BJ (cell line): ENCODE measurements at places on chromosomes 16 and 17. TPM values are rescaled to one million over a fixed set of nuclear protein-coding genes. Genes with fewer than 3 reads are reported as not detected.
A peak's percentile ranks its signal among the peaks of the same experiment; 100 is the strongest.

Gene TMC5
- polyA plus RNA-seq, result not detected in 2 replicates

Gene TP53TG3E
- not detected in 2 replicates for polyA plus RNA-seq

Gene LITAFD
- not detected in 2 replicates for polyA plus RNA-seq

Gene BEAN1
- not detected in 2 replicates for polyA plus RNA-seq

Gene ACE
- polyA plus RNA-seq, result 1.9 and 3.1 TPM in 2 replicates

Gene WDR81
- 3.0 and 4.8 TPM in 2 replicates for polyA plus RNA-seq

Gene TBC1D3G
- polyA plus RNA-seq, result not detected in 2 replicates

Gene TGFB1I1
- polyA plus RNA-seq, result 56.4 and 92.3 TPM in 2 replicates

Gene KRT20
- polyA plus RNA-seq, result not detected in 2 replicates

Gene KRTAP2-1
- not detected in 2 replicates for polyA plus RNA-seq

Gene ZG16
- not detected in 2 replicates for polyA plus RNA-seq

Gene TMEM235
- not detected in 2 replicates for polyA plus RNA-seq

Gene NGFR
- polyA plus RNA-seq, result 0.07 and 0.10 TPM in 2 replicates

Gene C16orf89
- polyA plus RNA-seq, result not detected in 2 replicates

Gene BCO1
- not detected in 2 replicates for polyA plus RNA-seq

DNA sequence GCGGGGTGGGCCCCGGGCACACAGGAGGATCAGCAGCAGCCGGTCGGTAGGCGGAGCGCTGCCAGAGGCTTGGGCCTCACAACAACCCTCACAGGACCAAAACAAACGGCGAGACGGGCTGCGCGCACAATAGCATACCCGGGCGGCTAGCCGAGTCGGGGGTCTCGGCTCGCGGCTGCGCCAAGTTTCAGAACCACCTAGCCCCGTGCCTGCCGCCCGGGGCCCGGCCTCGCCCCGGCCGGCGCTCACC, 732 bp downstream of the ULK2 start:
- DNase-seq, result no peak

GRCh38 chr17:76174037-76174436, 33.0 kb upstream of the FOXJ1 start:
- no peak for DNase-seq

DNA sequence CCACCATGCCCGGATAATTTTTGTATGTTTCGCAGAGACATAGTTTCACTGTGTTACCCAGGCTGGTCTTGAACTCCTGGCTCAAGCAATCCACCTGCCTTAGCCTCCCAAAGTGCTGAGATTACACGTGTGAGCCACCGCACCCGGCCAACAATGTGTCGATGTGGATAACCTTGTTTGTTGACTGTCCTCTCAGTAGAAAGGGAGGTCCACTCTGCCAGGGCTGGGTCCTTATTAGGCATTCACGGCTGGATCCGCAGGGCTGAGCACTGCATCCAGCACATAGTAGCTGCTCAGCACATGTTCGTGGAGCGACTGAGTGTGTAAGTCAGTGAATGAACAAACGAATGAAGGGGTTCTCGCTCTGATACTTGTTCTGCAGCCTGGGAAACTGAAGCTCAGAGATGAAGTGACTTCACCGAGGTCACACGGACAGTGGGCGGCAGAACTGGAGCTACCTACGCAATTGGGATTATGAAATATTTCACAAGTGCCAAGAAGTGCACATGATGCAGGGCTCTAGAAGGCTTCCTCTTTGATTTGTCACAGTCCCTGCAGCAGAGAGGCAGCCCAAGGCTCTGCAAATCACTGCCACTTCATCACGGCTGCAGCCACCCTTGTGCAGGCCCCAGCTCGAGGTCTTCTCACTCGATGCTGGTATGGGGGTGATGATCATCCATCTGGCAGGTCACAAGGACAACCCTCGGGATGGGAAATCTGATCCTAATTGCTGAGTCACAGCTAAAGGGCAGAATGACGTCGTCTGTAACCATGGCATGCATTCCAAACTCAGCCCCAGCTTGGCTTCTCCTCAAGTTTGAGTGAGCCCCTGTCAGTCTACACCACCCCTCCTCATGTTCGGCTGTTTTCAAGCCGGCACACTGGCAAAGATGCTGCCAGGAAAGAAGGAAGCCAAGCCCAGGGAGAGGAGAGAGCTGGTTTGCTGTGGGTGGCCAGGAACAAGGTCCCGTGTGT, 28.0 kb upstream of the SNN start:
- DNase-seq, result peak; percentile 99

DNA sequence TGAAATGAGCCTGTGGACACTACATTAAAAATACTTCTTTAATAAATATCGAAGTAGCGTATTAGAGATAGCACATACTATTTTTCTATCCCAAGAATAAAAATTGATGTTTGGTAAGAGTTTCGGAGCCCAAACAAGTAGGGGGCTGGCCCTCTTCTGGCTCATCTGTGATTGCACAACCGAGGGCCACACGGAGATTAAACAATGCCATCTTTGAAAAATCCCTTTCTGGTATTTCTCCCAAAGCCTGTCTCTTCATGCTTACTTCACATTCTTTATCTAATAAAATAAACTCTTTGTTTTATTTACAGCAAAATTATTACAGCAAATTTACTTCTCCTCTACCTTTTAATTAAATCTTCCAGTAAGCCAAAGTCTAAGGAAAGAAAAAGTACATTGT, 9.6 kb upstream of the MYH11 start:
- DNase-seq, result no peak

GRCh38 chr16:3609895-3610697, 1.3 kb downstream of the SLX4 start:
- no peak for DNase-seq

GRCh38 chr16:83206426-83206825, 579.7 kb downstream of the CDH13 start:
- DNase-seq, result no peak

DNA sequence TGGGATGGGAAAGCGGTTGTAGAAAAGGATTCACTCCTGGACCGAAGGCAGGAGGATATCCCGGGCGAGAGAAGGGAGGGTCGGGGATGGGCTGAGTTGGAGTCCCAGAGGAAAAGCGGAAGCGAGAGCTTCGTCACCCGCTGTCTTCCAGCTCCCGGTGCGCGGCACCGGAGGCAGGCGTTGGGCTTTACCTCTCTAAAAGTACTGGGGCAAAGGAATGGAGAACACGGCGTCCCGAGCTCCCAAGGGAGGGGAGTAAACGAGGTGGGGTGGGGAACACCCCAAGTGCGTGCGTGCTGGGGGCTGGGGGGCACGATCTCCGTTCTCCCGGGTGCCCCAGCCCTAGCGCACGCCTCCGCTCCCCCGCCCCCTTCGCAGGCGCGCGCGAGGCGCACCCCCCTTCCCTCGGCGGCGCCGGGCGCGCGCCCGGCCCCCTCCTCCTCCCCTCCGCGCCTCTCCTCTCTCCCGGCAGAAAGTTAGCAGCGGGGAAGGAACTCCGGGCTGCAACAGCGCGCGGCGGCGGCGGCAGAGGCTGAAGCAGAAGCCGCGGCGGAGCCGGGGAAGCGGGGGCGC, at the start of gene HS3ST4:
Gene HS3ST4, plus strand, starts transcription at position 441 of the 573 bp plus-strand sequence.
- no peak for DNase-seq

DNA sequence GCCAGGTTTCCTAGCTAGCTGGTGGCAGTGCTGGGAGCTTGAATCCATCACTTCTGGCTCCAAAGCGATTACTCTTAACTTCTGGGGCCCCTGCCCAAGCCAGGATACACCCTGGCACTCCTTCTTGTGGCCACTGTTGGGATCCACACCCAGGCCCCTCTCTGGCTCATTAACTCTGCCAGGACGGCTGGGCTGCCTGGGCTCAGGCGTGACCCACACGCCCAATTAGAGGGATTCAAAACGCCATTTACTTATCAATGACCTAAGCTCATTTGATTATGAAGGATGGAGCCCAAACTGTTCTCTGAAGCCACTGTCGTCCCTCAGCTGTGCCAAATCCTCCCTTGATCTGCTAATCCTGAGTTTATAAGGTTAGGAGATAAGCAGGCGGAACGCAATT, 79.7 kb upstream of the BRD7 start:
- DNase-seq, result no peak

DNA sequence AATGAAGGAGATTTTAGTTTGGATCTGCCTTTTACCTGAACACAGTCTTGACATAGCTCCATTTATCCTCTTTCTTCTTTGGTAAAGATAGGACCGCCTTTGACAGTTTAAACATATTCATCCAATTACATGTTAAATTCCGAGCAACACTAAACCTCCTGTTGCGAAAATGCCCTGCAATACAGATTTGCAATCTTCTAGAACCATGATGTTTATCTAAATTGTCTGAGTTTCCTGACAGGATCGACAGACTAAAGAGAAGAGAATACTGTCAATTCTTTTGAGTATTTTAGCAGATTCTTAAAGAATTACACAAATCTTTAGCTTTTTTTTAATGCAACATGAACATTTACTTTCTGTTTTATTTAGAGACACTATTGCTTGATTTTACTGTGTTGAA, 1145.5 kb downstream of the CDH11 start:
- no peak for DNase-seq

DNA sequence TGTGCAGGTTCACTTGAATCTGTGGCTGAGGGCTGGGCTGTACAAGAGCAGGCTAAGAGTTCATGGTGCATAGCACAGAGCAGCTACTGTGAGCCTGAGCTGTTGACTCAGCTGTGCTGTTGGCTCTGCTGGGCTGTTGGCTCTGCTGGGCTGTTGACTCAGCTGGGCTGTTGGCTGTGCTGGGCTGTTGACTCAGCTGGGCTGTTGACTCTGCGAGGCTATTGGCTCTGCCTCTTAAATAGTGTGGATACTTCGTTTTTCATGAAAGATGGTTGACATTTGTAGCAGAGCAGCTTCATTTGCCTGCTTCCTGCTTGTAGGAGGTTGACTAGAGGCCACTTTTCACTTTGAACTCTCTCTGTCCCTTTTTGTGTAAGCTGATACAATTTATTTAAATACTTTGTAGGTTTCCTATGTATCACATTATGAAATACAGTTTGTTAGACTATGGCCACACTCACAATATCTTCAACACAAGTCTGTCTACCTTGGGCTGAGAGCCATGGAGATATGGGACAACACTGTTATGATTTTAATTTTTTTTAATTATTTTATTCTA, 40.3 kb upstream of the CCNF start:
- DNase-seq, result peak; percentile 5

DNA sequence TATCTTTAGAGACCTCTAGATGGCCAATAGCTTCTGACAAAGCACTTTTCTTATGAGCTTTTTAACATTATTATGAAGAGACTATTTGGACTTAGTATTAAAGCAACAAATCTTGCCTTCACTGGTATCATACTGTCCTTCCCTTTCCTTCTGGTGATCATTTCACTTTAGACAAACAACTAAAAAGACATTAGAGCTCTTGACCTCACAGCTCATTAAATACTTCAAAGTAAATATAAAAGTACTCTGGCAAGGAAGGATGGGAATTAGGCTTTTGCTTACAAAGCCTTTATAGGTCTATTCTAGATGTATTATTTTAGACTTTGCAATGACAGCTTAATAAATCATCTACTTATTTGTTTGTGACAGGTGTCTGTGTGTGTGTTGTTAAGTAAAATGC, 11.1 kb downstream of the STXBP4 start:
- no peak for DNase-seq

DNA sequence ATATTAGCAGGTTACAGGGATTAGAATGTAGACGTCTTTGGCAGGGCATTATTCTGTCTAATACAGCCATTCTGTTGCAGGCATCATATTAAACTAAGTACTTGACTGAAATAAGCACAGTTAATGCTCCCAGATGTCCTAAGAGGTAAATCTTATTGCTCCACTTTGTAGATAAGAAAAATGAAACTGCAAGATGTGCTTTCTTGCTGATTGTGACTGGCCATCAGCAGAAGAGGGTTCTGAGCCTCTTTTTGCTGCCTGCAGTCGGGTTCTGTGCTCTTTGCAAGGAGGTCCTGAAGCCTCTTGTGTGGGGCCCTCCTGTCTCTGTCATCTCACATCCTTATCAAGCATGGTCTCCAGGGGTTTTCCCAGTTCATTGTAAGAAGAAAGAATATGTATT, 167.1 kb downstream of the KCNJ2 start:
- no peak for DNase-seq

DNA sequence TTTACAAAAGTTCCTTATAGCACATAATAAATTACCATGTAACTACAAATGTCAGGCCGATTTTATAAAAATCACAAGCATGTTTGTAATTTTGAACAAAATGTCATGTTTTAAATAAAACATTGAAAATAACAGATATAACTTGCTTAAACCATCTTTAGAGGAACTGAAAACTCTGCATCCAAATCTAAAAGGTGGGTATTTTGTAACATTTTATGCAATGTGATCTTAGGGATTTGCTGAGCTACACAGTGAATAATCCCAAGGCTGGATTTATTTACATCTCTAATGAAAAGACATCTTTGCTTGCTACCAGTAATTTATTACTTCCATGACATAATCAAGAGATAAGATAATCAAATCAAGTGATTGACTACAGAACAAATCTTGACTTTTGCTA, 47.5 kb downstream of the N4BP1 start:
- no peak for DNase-seq

DNA sequence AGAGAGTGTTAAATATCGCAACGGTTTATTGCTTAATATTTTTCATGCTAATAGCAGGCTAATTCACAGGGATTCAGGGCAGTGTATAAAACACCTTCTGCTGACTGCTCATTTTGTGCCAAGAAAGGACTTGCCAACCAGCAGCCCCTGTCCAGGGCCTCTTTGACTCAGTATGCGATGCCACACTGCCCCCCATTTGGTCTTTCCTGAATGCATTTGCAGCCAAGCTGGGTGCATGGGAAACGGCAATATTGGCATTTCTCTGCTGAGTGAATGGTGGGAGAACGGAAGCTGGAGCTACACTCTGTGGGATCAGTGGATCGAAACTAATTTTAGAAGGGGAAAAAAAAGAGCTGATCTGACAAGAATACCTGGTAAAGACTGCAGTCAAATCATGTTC, 152.9 kb upstream of the C16orf82 start:
- no peak for DNase-seq

DNA sequence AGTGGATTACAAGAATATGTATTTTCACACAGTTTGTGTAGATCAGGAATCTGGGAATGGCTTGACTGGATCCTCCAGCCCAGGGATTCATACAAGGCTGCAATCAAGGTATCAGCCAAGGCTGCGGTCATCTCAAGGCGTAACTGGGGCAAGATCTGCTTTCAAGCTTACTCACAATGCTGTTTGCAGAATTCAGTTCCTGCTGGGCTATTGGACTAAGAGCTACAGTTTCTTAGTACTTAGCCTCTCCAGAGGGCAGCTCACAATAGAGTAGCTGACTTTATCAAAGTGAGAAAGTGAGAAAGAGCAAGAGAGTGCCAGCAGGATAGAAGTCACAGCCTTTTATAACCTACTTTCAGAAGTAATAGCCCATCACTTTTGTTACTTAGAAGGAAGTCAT, 211.0 kb downstream of the MAP2K6 start:
- no peak for DNase-seq

GRCh38 chr16:76654088-76654820, 377.1 kb downstream of the CNTNAP4 start:
- DNase-seq, result no peak

DNA sequence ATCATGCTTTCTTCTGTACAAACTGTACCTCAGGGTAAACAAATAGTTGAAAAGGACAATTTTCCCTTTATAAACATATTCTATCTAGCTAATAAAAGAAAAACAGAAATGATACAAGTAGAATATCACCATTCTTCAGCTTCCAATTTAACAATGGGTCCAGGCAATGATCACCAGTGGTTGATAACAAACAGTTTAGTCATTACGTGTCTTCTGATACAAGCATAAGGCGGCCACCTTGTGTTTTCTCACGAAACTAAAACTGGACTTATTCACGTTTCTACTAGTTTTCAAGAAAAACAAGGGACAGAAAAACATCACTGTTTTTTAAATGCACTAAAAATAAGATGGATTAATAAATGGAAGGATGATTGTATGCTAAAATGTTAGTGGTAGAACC, 58.3 kb downstream of the STH start:
- no peak for DNase-seq
